Osteocyte (in vitro differentiated cells): ENCODE measurements at places on chromosomes 5 and 9.

DNA sequence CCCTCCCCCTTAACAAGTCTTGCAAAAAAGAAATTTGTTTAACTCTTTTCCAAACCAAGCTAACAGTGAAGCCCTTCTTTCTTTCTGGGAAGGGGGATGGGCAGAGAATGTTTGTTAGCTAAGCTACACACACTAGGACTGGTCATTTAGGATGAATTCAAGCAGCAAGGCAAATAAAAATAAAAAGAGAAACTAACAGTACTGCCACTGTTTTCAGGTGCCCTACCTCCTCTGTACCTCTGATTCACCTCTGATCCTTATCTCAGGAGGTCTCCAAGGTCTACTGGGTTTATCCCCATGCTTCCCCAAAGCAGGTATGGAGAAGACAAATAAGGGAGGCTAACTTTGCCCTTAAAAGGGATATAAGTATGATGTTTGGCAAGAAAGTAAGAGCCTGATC lies 52.9 kb downstream of the ELL2 start:
- H3K4me3 ChIP-seq: no peak overlapping the region
- H3K27ac ChIP-seq: no peak overlapping the region
- no peak for DNase-seq
- no peaks in the 10 kb centered on the region for H3K27me3 ChIP-seq

DNA sequence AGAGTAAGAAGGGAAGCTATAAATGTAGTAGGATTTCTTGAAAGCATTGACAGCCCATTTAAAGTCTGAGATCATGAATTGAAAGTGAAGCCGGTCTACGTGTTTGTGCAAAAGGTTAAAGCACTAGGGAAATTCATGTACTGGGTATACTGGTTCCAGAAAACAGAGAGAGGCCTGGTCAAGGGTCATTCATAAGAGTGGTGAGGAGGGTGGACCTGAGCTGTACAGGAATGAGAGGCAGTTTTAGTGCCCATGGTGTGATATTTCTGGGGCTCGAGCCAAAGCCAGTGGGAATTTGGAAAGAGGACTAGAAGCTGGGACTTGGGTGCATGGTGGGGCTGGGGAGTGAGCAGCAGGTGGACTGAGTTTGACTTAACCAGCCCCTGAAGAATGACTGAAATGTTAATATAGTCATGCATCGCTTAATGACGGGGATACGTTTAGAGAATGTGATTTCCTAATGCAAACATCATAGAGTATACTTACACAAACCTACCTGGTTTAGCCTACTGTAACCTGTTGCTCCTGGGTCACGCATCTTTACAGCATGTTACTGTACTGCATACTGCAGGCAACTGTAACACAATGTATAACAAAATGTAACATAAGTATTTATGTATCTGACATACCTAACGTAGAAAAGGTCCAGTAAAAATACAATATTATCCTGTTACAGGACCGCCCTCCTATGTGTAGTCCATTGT lies 173.0 kb downstream of the MAST4 start:
- DNase-seq: no peak
- H3K27ac ChIP-seq: no peak overlapping the region

- no peak for DNase-seq
- H3K4me3 ChIP-seq: no peak overlapping the region
- no peaks in the 10 kb centered on the region for H3K27me3 ChIP-seq
- H3K27ac ChIP-seq: no peak overlapping the region
- H3K36me3 ChIP-seq: peaks cover 1% of the 10 kb centered on the region
Measured at GRCh38 chr9:33143241-33143661, 23.9 kb downstream of the B4GALT1 start.

DNA sequence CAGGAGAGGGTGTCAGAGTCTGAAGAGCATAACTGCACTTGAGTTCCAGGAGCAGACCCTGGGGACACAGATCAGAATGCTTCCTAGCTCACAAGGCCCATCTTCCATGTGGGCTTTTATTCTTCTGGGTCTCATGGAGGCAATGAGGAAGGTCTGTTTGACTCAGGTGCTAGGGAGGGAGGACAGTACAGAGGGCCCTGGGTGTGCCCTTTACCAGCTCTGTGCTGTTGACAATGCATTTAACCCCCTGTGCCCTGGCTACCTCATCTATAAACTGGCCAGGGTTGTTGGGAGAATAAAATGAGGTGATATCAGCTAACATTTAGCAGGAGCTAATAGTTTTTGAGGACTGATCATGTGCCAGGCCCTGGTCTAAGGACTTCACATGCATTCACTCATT lies 318.0 kb downstream of the DMAC1 start:
- no peak for DNase-seq
- no peak overlapping the region for H3K4me3 ChIP-seq
- no peak overlapping the region for H3K27ac ChIP-seq
- H3K4me1 ChIP-seq: no peaks in the 10 kb centered on the region

DNA sequence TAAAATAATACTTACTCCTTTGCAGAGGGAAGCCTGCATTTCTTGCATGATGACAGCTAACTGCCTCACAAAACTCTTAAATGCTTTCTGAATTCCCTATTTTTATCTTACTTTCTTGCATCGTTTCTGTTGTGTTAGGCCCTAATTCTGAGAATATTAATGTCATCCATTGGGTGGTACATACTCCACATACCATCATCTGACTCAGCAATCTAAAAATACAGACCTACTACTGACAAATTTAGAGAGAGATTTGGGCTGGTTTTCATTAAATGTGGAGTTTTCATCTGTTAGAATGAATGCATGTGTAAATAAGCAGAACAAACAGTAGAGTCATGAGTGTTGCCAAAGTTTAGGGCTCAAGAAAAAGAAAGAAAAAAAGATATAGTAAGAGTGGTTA lies 26.5 kb upstream of the KCNN2 start:
- H3K27ac ChIP-seq: peak overlapping the region; percentile 70
- no peaks in the 10 kb centered on the region for H3K36me3 ChIP-seq
- DNase-seq: no peak

GRCh38 chr5:56301069-56301468 lies 67.9 kb upstream of the ANKRD55 start:
- peaks cover 2% of the 10 kb centered on the region for H3K36me3 ChIP-seq
- H3K4me3 ChIP-seq: no peak overlapping the region
- DNase-seq: no peak
- no peak overlapping the region for H3K27ac ChIP-seq
- peaks cover 13% of the 10 kb centered on the region for H3K4me1 ChIP-seq
- no peaks in the 10 kb centered on the region for H3K27me3 ChIP-seq

GRCh38 chr5:148843510-148844318 lies 17.3 kb downstream of the ADRB2 start:
- peaks cover 4% of the 10 kb centered on the region for H3K36me3 ChIP-seq
- H3K27ac ChIP-seq: no peak overlapping the region
- H3K27me3 ChIP-seq: no peaks in the 10 kb centered on the region

DNA sequence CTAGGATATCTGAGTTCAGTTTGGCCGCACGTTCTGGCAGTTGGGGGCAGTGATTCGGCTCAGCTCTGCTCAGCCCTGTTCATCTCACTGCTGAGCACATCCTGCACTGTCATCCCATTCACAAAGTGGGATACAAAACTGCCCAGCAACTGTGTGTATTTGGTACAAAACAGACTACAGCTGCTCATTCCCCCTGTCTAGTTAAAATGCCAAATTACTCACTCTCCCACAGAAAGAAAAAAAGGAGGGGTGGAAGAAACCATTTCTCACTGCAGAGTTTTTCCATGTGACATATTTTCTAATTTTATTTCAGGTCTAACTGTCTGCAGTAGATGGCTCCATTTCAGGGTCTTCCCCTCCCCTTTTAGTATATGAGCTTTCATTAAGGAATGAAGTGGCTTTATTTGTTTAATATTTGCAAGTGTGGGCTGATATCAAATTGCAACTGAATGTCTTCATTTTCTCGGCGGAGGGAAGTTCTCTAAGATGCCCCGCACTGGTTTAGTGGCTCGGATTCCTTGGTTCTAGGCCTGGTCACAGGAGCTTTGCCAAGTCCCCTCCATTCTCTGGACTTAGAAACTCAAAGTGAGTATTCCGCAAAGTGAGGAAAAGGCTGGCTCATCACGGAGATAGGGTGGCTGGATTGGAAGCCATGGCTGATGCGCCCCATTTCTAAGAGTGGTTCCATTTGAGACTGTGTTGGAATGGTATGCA lies 14.7 kb downstream of the COL15A1 start:
- peaks cover 15% of the 10 kb centered on the region for H3K4me1 ChIP-seq
- no peak overlapping the region for H3K27ac ChIP-seq
- H3K27me3 ChIP-seq: peaks cover 81% of the 10 kb centered on the region
- no peak overlapping the region for H3K4me3 ChIP-seq
- no peak for DNase-seq
- peaks cover 2% of the 10 kb centered on the region for H3K36me3 ChIP-seq

- H3K4me3 ChIP-seq: no peak overlapping the region
- no peak for DNase-seq
- peak overlapping the region; percentile 15 for H3K27ac ChIP-seq
Measured at GRCh38 chr5:122063836-122064235, 14.2 kb downstream of the LOX start.

- no peak overlapping the region for H3K4me3 ChIP-seq
- H3K27me3 ChIP-seq: no peaks in the 10 kb centered on the region
- peak overlapping the region; percentile 16 for H3K27ac ChIP-seq
- H3K4me1 ChIP-seq: peaks cover 29% of the 10 kb centered on the region
Measured at GRCh38 chr9:26310294-26310693, 582.3 kb downstream of the CAAP1 start.

- no peaks in the 10 kb centered on the region for H3K36me3 ChIP-seq
- no peak overlapping the region for H3K4me3 ChIP-seq
- H3K4me1 ChIP-seq: no peaks in the 10 kb centered on the region
- no peaks in the 10 kb centered on the region for H3K27me3 ChIP-seq
- no peak for DNase-seq
Measured at GRCh38 chr5:11023945-11024344, 262.9 kb upstream of the DAP start.

- no peaks in the 10 kb centered on the region for H3K27me3 ChIP-seq
- no peak overlapping the region for H3K4me3 ChIP-seq
- DNase-seq: no peak
- H3K27ac ChIP-seq: no peak overlapping the region
- H3K4me1 ChIP-seq: peaks cover 6% of the 10 kb centered on the region
- peaks cover 39% of the 10 kb centered on the region for H3K36me3 ChIP-seq
Measured at GRCh38 chr5:72991394-72991793, 35.6 kb downstream of the FCHO2 start.

DNA sequence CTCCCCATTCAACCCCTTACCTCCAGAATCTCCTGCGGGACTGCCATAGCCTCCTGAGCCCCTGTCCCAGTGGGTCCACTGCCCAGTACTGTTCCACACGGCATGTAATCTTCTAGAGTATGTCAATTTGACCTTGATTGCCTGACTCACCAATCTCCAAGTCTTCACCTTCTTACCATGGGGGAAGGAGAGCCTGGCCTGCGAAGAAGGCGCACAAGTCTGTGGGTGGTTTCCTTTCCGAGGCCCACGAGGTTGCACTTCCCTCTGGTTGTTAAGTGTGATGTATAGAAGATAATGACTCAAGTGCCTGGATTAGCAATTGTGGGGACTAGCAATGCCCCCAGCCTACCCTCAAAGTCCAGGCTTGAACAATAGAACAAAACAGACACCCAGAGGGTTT lies 8.1 kb upstream of the TENT4A start:
- peak; percentile 51 for DNase-seq
- no peak overlapping the region for H3K4me3 ChIP-seq
- peaks cover 35% of the 10 kb centered on the region for H3K4me1 ChIP-seq
- H3K27me3 ChIP-seq: peaks cover 2% of the 10 kb centered on the region
- peak overlapping the region; percentile 92 for H3K27ac ChIP-seq

- no peaks in the 10 kb centered on the region for H3K27me3 ChIP-seq
- H3K4me1 ChIP-seq: peaks cover 9% of the 10 kb centered on the region
- no peak for DNase-seq
- no peaks in the 10 kb centered on the region for H3K36me3 ChIP-seq
- H3K27ac ChIP-seq: no peak overlapping the region
Measured at GRCh38 chr9:70091572-70091971, 47.9 kb downstream of the MAMDC2 start.

DNA sequence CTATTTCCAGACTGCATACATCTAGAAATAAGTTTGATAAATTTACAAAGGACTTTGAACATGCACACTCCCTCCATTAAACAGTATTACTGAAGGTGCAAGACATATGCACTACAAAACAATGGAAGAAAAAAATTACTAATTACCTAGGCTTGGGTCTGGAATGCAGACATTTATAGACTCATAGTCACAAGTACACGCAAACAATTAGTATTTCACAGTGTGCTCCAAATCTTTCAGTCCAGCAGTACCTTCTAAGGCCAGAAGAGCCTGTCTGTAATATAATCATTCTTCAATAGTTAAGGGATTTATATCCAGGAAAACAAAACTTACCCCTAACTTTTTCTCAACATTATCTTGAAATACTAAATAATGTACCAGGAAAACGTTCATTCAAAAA lies 11.2 kb downstream of the RICTOR start:
- peaks cover 29% of the 10 kb centered on the region for H3K4me1 ChIP-seq
- no peak for DNase-seq
- peaks cover 16% of the 10 kb centered on the region for H3K36me3 ChIP-seq

GRCh38 chr5:180136630-180137381 lies 65.2 kb upstream of the RNF130 start:
- H3K36me3 ChIP-seq: no peaks in the 10 kb centered on the region
- peaks cover 4% of the 10 kb centered on the region for H3K4me1 ChIP-seq
- no peak overlapping the region for H3K27ac ChIP-seq
- H3K4me3 ChIP-seq: no peak overlapping the region

- H3K27me3 ChIP-seq: peaks cover 19% of the 10 kb centered on the region
- H3K36me3 ChIP-seq: peaks cover 3% of the 10 kb centered on the region
- DNase-seq: no peak
- H3K4me3 ChIP-seq: no peak overlapping the region
- no peak overlapping the region for H3K27ac ChIP-seq
- H3K4me1 ChIP-seq: peaks cover 9% of the 10 kb centered on the region
Measured at GRCh38 chr9:131835151-131835910, 95.5 kb upstream of the RAPGEF1 start.

DNA sequence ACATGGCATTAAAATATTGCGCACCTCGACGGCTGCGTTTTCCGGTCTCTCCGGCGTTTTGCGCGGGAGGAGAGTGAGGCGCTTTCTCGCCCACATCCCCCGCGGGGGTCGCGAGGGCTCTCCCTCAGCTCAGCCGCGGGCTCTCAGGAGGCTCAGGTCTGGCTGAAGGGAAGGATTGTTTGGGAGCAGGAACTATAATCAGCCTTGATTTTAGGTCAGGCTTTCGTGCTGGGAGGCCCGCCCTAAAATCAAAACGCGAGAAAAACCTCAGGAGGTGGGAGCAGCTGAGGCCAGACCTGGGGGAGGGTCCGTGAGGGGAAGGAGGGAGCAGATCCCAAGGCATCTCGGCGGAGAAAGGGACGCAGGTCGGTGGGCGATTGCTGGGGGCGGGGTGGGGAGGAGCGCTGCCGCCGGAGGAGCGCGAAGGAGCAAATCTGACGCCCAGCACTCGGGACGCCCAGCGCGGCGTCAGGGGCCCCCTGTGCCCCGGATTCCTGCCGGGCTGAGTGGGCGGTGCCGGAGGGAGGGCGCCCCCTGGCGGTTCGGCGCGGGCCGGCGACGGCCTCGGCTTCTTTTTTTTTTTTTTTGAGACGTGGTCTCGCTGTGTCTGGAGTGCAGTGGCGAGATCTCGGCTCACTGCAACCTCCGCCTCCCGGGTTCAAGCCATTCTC lies 18.7 kb upstream of the RNF130 start:
- H3K36me3 ChIP-seq: no peaks in the 10 kb centered on the region
- peak; percentile 94 for DNase-seq
- peaks cover 12% of the 10 kb centered on the region for H3K4me1 ChIP-seq
- peaks cover 2% of the 10 kb centered on the region for H3K27me3 ChIP-seq

- peak overlapping the region; percentile 57 for H3K4me3 ChIP-seq
- H3K27me3 ChIP-seq: no peaks in the 10 kb centered on the region
- peak overlapping the region; percentile 99 for H3K27ac ChIP-seq
Measured at GRCh38 chr9:131657940-131658339, 81.9 kb downstream of the RAPGEF1 start.
